ENCODE measurements at places on chromosomes 2 and 18.
A peak's percentile ranks its signal among the peaks of the same experiment; 100 is the strongest.

- DNase-seq = no peak
Measured at GRCh38 chr2:138572318-138572717, 70.7 kb downstream of the SPOPL start.

DNA sequence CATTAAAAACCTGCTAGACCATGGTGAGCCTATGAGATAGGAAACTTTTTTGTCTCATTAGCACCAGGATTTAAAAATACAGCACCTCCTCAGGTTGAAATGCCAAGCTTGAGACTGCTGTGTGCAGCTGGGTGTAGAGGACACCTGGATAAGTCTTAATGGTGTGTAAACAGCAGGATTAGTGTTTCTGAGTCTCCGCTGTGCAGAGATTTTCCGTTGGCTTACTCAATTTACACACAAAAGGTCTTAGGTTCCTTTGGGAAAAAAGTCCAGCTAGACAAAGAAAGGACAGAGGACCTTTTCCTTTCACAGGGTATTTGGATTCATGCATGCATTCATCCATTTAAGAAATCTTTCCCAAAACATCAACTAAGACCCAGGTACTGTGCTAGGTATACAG is 168.1 kb downstream of the NRXN1 start:
- peak; percentile 15 for DNase-seq

GRCh38 chr2:154623819-154624218 is 74.7 kb upstream of the KCNJ3 start:
- peak; percentile 44 for DNase-seq

GRCh38 chr2:41241325-41242000 is 789.6 kb upstream of the SLC8A1 start:
- no peak for DNase-seq

- no peak for DNase-seq
Measured at GRCh38 chr2:66982766-66983165, 414.4 kb upstream of the ETAA1 start.

GRCh38 chr2:62443886-62444285 is 62.1 kb downstream of the TMEM17 start:
- no peak for DNase-seq

GRCh38 chr2:150882751-150883612 is 378.7 kb downstream of the RBM43 start:
- no peak for DNase-seq

GRCh38 chr18:48942086-48942485 is 8.7 kb downstream of the SMAD7 start:
- DNase-seq = no peak

- no peak for DNase-seq
Measured at GRCh38 chr2:1237783-1238182, 175.5 kb upstream of the TPO start.

- no peak for DNase-seq
Measured at GRCh38 chr18:61308795-61309393, 24.3 kb upstream of the CDH20 start.

- DNase-seq = no peak
Measured at GRCh38 chr2:117635481-117635880, 179.0 kb upstream of the DDX18 start.

DNA sequence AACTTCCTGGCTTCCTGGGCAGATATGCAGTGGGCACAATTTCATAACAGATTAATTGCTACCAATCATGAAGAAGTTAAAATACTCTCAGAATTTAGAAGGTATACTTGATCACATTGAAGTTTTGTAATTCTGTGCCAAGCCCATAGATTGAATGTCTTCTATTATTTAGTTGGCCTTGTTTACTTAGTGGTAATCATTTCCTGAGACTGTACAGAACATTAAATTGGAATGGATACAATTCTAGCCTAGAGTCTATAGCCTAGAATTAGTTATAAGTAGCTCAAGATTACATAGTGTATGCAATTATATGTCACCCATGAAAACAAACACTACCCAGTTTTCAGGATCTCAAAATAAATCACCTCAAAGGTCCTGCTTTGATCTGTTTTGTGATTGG is 615.8 kb downstream of the XIRP2 start:
- DNase-seq = no peak

- no peak for DNase-seq
Measured at GRCh38 chr2:159605441-159606178, 10.7 kb downstream of the BAZ2B start.

- no peak for DNase-seq
Measured at GRCh38 chr2:233404222-233404621, 49.9 kb downstream of the DGKD start.

DNA sequence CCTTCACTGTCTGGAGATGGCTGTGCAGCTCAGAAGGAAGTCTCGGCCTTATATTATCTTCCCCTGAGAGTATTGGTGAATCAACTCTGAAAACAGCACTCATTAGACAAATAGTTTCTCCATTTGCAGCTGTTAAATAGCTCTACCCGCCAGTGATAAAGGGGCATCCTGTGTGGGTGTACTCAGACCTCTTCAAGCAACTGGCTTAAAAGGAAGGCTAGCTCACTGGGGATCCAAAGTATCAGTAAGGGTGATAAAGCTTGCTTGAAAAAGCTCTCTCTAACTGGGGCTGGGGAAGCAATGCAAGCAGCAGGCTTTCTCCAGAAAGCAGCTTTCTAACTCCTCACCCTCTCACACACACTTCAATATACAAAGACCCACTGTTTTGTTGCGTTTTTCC is 64.9 kb upstream of the PSMD14 start:
- DNase-seq = no peak

DNA sequence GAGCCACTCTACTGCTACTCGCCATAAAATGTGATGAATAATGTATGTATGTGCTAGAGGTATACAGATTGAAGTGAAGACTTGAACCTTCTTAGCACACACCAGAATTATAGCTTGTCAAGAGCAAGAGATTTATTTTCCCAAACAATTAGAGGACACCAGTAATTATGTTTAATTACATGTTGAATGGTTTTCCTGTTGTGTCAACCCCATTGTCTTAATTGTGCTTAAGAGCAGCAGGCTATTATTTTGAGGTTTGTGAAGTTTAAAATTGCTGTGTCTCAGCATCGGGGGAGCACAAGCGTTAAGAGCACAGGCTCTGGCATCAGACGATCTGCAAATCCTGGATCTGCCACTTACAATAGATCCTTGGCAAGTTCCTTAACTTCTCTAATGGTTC is 29.0 kb downstream of the KIF5C start:
- DNase-seq = no peak

All from neuronal stem cell (in vitro differentiated cells).